ENCODE measurements at places on chromosomes 1 and 21.

DNA sequence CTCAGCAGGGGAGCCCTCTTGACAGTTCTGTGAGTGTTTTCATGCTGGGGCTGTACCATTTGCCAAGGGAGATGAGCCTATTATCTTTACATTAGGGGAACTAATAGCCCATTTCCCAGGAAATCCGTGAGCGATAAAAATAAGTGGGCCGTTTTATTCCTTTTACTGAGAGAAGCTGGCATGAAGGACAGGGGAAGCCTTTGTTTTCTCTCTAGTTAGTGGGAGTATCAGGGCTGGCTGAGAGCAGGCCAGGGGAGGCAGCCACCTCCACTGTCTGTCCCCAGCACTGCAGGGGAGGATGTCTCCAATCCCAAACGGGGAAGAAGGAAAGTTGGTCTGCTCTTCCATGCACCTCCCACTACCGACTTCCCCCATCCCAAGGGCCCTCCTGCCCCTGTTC lies 2.5 kb downstream of the UBL4B start:
- no peak for DNase-seq

- no peak for DNase-seq
Measured at GRCh38 chr1:72601035-72601674, 318.8 kb upstream of the NEGR1 start.

DNA sequence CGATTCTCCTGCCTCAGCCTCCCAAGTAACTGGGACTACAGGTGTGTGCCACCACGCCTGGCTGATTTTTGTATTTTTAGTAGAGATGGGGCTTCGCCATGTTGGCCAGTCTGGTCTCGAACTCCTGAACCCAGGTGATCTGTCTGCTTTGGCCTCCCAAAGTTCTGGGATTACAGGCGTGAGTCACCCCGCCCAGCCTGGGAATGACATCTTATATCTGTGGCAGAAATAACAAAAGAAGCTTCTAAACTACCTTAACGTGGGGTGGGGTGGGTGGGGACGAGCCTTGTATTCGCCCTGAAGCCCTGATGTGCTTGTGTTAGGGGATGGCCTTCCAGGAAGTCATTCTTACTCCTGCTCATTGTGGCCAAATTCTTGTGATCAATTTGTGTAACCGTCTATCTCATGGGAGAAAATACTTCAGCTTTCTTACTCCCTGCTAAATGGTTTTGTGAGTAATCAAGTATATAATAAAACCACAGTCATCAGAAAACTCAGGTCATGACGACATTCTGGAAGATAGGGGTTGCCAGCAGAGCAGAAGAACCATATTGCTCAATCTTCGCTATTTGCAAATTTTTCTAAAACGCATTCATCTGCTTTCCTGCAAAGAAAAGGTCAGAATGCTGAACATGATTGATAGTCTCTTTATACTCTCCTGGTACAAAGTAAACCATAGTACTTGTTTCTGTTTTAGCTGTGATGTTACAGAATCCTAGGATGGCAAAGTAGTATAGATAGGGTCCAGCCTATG lies 63.2 kb downstream of the DIRAS3 start:
- peak; percentile 87 for DNase-seq

GRCh38 chr1:234386122-234386521 lies 12.9 kb downstream of the COA6 start:
- DNase-seq: no peak

DNA sequence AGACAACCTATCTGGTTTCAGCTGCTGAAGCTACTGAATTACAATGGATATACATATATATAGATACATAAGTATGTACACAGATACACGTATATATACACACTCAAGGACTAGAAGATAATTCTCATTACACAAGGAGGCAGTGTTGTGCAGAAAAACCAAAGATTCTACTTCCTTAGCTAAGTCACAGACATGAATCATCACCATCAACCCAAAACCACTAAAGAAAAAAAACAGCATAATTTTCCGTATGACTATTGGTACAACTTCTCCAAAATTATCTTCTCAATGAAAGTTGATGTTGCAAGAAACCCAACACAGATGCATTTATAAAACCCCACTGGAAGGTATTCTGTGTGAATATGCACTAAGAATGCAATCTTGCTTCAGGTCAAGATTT lies 36.8 kb upstream of the RPF1 start:
- peak; percentile 88 for DNase-seq

DNA sequence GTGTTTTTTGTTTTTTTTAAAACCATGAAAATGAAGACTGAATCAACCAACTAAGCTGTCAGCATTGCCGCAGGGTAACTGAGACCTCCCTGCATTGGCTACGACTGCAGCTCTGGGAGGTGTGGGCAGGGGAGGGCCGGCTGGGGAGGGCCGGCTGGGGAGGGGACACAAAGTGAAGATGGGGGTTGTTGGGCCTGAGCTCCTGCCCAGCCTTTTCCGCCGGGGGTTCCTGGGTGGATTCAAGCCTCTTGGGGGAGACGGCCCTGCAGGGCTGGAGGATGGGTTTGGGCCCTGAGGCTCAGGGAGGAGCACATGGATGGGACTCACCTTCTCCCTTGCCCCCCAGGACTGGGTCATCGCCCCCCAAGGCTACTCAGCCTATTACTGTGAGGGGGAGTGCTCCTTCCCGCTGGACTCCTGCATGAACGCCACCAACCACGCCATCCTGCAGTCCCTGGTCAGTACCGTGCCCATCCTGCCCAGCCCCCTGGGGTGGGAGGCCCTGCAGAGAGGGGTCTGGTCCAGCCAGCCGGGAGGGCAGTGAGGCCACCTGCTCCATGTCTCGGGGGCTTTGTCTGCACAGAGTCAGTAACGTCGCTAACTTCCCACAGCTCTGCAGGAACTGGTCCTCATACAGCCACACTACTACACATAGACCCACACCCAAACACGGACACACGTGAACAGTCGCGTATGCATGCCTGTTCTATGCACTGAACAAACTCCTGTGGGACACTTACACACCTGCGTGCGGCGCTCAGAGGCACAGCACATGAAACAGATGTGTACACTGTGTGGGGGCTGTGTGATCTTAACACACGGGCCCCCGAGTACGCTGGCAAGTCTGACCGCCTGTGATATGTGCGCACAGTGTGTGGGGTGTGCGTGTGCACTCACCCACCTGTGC lies 31.5 kb downstream of the BMP8A start:
- no peak for DNase-seq

- DNase-seq: peak; percentile 76
Measured at GRCh38 chr1:12617901-12618660, at the start of gene DHRS3. Gene DHRS3, minus strand, starts transcription at chr1:12618210. Its CDS starts 862 bp downstream, at chr1:12617348.

- DNase-seq: no peak
Measured at GRCh38 chr1:64392109-64392508, 77.8 kb upstream of the CACHD1 start.

GRCh38 chr1:227355542-227356245 lies 37.4 kb upstream of the CDC42BPA start:
- DNase-seq: no peak

DNA sequence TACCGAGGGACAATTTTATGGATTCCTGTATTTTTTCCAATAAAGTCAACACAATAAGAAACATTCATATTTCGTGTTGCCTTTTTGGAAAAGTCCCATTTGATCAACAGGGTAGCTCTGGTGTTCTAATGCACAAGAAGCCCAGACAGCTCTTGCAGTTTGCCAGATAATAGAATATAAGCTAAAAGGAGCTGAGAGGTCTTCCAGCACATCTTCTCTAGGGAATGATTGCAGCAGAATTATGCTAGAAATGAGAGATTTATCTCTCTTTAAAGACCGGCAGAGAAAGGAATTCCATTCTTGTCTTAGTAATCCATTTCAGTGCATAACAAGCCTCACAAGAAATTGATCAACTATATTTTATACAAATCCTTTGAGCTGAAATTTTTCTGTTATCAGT lies 25.0 kb upstream of the DDX59 start:
- no peak for DNase-seq

DNA sequence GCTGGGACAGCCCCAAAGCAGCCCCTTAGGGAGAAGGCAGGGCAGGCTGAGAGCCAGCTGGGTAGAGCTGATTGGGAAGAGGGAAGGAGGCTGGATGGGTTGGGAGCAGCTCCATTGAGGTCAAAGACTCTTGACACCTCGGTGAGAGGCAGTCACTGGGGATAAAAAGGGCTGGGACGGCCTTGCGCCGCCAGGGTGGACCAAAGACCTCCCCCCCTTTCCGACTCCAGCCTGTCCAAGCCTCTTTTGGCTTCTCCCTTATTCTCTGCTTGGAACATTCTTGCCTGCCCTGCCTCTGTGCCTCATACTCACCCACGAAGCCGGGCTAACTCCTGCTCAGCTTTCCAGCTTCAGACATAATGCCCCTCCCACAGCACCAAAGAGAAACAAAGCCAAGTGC lies 51.1 kb downstream of the LRRC38 start:
- DNase-seq: no peak

DNA sequence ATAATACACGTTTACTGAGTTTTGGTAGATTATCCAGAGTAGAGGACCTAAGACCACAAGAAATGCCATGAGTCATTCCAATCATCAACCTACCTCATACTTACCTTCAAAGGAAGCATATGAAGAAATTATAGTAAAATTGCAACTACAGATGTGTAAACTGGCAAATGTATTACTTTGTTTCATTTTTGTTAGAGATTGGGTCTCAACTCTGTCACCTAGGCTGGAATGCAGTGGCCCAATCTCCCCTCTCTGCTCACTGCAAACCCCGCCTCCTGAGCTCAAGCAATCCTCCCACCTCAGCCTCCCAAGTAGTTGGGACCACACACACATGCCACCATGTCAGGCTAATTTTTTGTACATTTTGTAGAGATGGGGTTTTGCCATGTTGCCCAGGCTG lies 5.2 kb downstream of the TMCO1 start:
- no peak for DNase-seq

DNA sequence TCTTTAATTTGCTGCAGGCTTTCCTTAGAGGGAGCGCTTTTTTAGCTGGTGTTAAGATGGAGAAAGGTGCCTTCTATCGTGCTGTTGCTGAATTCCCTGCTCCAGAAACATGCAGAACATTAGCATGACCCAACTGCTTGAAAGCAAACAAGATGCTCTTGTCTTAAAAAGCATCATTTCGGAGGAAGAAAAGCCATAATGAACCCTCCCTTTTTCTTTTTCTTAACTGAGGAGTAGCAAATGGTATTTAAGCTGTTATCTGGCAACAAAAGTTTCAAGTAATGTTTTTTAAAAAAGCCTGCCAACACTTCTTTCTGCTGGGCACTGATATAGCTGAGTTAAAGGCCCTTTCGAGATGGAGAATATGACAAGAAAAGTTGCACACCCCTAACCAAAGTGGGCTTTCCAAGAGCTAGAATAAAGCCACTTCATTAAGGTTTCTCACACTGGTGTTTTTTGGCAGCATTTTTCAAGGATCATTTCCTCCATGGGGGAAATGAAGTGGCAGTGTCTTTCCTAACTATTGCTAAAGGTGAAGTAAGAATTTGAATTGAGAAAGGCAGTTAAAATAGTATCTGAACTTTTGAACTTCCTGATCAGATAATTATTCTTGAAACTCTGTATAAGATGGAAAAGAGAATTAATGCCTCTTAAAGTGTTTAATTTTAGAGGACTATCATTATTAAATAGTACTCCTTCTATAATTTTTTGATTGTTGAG lies 38.8 kb downstream of the ST6GALNAC5 start:
- DNase-seq: no peak

All from fibroblast of skin of scalp (primary cell).